ENCODE measurements at places on chromosomes 7 and 10.

GRCh38 chr7:70316745-70317144, 718.5 kb downstream of the AUTS2 start:
- DNase-seq = no peak

DNA sequence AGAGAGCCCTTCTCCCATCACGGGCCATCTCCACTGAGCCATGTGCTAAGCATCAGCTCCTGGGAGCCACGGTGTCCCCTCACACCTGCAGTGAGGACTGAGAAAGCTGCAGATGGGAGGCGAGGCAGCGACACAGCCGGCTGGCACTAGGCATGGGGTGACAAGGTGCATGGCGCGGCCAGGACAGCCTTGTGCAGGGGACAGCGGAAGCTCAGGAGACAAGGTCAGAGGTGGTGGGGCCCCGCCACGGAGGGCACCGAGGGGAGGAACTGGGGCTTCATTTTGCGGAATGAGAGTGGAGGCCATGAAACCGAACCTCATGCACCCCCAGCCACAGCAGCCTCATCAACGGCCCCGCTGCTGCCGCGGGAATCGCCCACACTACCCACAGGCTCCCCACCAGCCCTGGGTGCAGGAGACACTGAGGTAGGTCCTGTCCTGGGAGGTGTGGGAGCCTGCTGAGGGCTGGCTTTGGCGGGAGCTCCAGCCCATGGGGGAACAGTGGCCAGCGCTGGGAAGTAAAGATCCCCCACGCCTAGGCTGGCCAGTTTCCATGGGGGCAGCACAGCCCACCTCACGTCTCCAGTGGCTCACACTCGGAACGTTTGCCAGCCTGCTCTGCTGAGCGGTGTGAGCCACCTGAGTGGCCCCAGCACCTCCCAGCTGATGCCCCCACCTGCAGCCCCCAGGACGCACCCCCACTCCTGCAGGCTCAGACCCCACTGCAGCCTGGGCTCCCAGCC, 71.2 kb upstream of the INSIG1 start:
- DNase-seq = no peak

DNA sequence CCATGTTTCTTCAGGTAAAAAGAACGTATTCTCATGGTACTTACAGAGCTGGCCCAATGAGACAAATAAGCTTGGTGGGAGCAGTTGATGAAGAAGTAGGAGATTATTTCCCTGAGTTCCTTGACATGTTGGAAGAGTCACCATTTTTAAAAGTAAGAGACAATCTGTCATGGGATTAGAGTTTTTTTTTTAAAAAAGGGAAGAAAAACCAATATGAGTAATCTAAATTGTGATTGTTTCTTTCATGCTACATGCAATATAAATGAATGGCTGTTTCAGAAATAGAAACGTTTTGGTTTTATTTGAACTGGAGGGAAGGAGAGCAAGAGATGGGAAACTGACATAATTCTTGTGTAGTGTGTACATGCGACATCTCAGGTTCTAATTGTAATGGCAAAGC, 32.8 kb downstream of the TMEM60 start:
- no peak for DNase-seq

DNA sequence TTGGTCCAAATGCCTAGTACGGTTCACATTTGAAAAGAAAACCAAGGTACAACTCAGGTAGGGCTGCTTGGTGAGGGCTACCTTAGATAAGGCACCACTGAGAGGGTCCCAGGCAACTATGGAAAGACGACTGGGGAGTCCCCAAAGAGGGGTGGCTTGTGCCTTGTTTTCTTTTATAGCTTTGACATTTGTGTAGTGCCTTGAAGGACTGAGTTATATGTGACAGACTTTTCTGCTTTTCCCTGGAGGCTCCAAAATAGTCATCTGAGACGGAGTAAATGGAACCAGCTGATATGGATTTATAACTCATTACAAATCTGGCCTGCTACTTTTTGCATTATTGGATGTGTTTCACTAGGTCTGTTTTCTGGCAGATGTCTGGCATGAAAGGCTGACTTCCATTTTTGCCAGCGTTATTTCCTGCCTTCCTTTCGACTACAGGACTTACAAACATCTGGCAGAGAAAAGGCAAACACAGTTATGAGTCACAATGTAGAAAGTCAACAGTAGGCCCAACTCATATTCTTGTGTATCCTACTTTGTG, 88.2 kb upstream of the IMMP2L start:
- no peak for DNase-seq

DNA sequence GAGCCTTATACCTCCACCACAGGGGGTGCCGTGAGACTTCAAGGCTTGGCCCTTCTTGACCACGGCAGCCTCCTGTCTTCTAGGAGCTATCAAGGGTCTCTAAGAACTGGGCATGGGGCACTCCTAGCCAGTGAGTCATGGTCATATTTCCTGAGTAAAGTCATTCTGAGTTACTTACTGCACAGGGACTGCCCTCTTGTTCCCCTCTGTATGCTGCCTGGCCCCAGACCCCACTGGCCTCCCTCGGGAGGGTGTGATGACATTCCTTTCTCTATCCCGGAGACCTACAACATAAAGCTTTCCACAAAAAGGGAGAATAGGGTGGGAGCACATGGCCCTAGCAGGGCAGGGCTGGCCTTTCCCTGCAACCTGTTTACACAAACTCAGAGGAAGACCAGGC, 21.4 kb downstream of the DPCD start:
- no peak for DNase-seq

DNA sequence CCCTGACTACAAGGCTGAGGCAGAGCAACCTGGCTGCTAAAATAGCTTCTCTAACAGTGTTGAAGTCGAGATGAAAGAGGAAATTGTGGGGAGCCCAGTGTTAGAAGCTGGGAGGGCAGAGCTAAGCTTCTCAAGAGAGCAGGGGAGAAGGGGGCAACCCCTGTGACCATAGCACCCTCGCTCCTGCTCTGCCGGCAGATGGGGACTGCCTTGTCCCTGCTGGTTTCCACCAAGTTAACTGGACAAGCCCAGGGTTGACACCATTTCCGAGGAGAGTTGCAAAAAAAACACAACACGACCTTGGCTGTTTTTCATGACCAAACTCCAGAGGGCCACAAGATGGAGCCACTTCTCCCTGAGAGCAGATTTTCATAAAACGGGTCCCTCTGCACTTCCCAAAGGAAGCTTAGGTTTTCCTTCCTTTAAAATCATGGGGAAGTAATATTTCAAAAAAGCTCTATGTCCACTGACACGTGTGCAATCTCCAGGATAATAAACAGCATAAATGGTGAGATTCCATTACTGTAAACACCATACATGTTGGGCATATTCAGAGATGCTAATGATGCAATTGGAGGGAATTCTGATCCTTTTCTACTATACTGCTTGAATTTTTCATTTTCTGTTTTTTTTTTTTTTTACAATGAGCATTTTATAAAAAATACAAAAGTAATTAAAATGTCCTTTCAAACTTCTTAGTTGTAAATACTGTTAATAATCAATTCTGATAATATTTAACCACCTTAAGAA, 140.4 kb downstream of the PIP4K2A start:
- peak; percentile 20 for DNase-seq

DNA sequence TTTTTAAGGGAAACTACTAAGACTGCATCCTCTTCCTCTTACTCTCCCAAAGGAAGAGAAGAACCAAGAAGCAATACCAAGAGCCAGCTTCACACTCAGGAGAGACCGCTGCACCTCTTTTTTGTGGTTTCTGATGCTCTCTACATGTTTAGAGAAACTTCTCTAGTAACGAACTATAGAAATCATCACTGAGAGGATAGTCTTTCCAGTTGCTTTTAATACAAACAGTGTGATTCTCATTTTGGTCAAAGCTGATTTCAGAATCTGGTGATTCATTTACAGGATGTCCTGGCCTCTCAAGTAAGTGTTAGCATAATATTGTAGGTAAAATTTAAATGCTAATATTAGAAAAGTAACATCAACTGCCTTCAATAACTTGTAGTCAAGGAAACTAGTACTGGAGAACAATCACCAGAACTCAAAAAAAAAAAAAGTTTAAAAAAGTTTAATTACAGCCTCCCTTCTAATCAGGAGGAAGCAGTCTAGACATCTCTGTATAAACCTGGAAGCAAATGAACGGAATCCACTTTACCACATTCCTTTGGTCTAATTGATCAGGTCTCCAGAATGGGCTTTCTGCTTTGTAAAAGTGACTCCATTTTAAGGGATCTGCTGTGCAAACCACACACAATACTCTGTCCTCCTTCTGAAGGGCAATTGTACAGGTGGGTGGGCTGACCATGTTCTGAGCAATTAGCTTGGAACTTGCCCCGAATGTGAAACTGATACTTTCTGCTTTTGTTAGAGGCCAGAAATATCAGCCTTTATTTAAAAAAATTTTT, 3.0 kb downstream of the LAMB1 start:
- DNase-seq = peak; percentile 87

DNA sequence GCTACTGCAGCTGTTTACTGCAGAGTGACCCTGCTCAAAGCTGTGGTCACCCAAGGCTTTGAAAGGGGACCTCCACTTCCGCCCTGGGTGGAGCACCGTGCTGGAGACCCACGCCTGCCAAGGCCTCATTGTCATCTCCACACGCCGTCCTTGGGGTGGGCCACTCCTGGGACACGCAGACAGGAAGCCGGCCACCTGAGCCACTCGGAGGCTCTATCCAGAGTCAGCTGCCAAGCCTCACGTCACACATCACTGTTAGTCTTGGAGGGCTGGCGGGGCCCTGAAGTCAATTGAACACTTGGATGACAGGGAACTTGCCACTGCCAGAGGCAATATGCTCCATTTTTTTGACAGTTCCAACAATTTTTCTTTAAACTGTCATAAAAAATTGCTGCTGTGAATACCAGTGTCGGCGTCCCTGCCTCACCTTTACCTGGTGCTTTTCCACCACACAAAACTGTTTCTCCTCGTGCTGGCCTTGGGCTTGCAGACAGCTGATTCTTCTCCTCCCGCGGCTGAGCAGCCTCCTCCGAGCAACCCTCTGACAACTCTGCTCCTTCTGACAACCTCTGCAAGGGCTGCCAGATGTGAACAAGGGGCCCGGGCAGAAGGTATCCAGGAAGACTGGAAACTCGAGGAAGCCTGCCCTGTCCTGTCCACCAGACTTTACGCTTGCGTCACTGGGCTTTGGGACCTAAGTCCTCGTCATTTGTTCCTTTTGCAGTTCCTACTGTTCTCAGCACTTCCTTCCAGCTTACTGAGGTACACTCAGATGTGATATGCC, 81.9 kb downstream of the EGFR start:
- no peak for DNase-seq
